ENCODE measurements at places on chromosomes 2 and 18.

GRCh38 chr2:123364243-123364896 is 660.7 kb upstream of the CNTNAP5 start:
- no peak for ATAC-seq

GRCh38 chr18:31483396-31483795 is 14.6 kb upstream of the DSG2 start:
- ATAC-seq, result no peak

DNA sequence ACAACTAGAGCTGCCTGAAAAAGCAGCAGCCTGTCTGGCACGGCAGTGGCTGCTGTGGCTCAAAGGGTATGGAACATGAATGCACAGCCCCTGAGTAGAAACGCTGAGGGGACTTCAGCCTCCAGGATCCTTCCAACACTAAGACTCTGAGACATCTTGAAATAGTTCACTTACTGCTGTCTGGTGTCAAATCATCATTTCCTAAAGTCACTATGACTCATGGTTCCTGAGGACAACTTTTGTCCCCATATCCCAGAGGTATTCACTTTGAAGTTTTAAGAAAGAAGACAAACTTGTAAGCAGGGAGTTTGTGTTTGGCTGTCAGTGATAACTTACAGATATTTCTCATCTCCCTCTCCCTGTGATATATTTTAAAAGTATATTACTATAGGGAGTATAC is 33.3 kb upstream of the NEB start:
- no peak for ATAC-seq

GRCh38 chr2:235924675-235925063 is 243.5 kb downstream of the GBX2 start:
- peak; percentile 5 for ATAC-seq
